NCI-H1048 (cell line): ENCODE measurements at places on chromosomes 4 and X.

GRCh38 chr4:39032218-39033085, at the start of gene TMEM156:
Gene TMEM156, minus strand, starts transcription at chr4:39032409. Its CDS starts 96 bp downstream, at chr4:39032313.
- no peak for DNase-seq

GRCh38 chr4:75180790-75181776, 248.2 kb downstream of the PARM1 start:
- DNase-seq, result no peak

GRCh38 chr4:143253166-143253565, 68.4 kb downstream of the USP38 start:
- DNase-seq, result no peak

DNA sequence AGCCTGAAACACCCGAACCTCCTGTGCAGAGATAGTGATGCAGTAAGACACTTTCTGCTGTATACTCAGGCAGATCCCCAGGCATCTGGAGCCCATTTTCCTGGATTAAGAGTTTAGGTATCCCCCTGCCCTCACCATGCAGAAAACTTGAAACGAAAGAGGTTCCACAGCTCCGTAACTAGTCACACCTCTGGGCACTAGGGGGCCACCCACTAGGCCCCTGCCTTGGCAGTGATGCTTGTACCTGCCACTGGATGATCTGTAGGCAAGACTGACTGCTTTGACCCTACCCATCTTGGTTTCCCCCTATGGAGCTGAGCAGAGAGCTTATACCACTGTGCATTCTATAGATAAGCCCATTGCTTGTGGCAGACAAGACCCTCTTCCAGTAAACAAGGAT, 940.6 kb downstream of the PCDH19 start:
- DNase-seq, result no peak

DNA sequence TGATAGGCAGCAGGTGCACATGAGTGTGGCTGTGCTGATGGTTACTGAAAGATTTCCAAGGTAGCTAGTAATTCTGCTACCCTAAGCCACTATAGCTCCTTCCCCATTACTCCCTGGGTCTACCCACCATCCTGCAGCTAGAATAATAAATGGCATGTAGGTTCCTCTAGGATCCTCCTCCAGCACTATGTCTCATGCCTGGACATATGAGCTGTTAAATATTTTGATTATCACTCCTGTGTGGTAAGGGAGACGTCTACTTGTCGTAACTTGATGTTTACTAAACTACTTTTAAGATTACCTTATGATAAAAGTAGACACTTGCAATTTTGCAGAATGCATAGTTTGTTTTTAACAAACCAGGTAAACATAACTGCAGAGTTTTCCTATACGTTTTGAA, 35.5 kb downstream of the TET2 start:
- no peak for DNase-seq

DNA sequence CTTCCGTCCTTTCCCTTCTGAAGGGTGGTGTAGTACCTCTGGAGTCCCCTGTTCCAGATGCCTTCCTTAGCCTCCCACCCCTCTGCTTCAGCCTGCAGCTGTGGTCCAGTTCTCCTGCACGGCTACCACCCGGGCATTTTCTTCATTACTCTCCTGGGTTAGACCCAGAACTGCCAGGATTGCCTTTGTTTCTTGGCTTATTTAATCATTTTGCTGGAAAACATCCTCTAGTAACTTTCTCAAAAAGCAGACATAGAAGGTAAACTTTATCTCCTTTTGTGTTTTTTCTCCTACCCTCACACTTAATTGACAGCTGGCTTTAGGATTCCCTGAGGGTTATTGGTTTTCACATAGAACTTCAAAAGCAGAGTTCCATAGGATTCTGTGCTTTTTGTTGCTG, 20.2 kb downstream of the ANAPC4 start:
- DNase-seq, result no peak

- no peak for DNase-seq
These were observed 76.2 kb upstream of the SCOC start for GRCh38 chr4:140297221-140297570.

- DNase-seq, result no peak
These were observed 4.6 kb downstream of the RTL9 start for GRCh38 chrX:110363244-110363643.

GRCh38 chr4:159110961-159111360, 8.1 kb downstream of the RAPGEF2 start:
- no peak for DNase-seq

GRCh38 chrX:13120017-13120416, 75.6 kb upstream of the FAM9C start:
- no peak for DNase-seq

DNA sequence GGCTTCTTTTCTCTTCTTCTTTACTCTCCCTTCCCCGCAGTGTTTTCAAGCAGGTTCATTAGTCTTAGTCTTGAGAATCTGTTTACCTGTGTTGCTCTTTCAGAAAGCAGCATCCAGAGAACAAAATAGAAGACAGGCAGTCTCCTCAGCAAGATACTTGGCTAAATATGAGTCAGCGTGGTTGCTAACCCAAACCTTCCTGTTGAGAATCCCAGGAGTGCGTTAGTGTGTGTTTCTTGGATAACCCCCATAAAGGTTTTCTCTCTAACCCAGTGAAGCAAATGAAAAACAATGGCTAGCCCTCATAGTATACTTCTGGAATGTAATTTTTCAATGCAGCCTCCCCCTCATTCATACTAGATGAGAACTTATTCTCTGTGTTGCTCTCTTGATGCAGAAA, 41.1 kb downstream of the BMPR1B start:
- no peak for DNase-seq

DNA sequence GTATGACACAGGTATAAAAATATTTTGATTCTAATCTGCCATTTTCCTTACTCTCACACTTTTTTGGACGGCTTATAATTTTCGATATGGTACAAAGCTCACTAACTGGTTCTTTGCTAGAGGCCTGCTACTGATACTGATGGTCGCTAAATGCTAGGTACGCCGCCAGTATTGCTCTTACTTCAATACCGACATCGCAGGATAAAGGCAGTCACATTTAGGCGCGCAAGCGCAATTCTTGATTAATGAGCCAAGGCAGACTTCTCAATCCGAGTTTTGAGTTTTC, 557 bp upstream of the USP38 start:
- DNase-seq, result no peak

DNA sequence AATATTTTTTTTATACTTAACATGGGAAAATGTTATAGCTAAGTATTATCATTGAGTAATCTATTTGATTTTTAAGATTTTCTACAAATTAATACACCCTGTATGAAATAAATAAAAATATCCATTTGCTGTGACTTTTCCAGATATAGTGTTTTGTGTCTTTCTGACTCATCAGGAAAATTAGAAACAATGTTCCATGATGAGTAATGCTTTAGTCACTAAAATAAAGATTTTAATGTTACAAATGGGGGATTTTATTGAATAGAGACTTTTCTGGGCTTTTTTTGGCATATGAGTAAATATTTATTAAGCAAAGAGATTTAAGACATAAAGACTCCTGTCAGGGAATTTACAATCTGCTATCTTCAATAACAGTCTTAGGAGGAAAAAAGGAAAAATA, 279.2 kb upstream of the NOCT start:
- no peak for DNase-seq

DNA sequence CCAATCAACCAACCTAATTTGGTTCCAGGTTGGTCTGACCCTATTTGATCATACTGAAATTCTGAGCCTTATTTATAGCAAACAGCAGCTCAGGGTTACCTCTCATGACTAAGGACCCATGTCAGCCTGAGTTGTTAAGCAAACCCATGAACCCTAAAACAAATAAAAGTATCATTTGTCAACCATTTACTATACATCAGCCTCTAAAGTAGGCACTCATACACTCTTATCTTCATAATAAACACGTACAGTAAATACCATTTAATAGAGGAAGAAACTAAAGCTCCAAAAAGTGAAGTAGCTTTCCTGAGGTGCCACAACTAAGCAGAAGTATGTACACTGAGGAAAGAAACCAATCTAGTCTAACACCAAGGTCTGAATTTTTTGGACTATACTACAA, 25.2 kb downstream of the MANBA start:
- no peak for DNase-seq

DNA sequence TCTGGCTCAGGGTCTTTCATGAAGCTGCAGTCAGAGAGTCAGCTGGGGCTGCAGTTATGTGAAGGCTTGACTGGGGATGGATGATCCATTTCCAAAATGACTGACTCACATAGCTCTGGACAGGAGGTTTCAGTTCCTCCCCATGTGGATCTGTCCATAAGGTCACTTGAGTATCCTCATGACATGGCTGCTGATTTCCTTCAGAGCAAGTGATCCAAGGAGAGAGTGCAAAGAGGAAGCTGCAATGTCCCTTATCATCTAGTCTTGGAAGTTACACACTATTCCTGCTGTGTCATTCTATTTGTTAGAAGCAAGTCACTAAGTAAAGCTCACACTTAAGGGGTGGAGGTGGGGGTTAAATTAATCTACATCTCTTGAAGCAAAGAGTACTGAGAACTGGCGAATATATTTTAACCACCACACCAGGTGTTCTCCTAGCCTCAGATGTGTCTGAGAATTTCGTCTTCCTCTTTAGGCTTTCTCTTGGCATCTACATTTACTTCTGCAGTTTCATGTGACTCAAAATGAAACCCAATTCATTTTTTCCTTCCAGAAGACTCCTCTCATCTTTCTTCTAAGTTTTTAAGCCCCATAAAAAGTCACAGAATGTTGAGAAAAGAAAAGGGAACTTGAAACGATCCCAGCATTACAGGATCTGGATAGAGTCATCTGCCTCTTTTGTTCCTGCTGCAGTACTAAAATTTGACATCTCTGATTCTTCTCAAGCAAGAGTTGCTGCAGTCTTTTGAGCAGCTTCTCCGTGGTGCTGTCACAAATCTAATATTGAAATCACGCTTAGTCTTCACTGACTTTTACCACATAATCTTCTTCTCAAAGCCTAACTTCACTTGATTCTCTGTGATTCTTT, 3.8 kb upstream of the GRPR start:
- no peak for DNase-seq

- no peak for DNase-seq
These were observed 102.6 kb downstream of the UNC5C start for GRCh38 chr4:95446173-95446572.

GRCh38 chrX:110131031-110131430, 128.1 kb downstream of the TMEM164 start:
- DNase-seq, result no peak

- DNase-seq, result no peak
These were observed 426.5 kb upstream of the PABPC4L start for GRCh38 chr4:134628066-134628465.

- no peak for DNase-seq
These were observed 55.9 kb downstream of the CRMP1 start for GRCh38 chr4:5836943-5837342.

DNA sequence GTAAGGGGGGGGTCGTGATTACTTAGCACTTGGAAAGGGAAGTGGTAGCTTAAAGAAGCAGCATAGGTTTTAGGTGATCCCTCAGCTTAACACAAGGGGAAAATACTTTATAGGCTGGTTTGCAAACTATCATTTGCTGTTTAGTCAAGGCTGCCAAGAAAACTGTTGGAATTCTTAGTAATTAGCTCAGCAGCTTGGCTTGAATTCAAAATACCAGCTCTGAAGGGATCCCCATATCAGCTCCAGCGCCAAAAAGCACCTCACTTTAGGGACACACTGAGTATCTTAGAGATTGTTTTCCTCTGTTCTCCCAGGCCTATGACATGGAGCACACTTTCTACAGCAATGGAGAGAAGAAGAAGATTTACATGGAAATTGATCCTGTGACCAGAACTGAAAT, 8.8 kb downstream of the TNMD start:
- DNase-seq, result no peak

- no peak for DNase-seq
These were observed 118.8 kb downstream of the FAM13A start for GRCh38 chr4:88938138-88938537.

- DNase-seq, result no peak
These were observed 131.3 kb downstream of the FAAH2 start for GRCh38 chrX:57417827-57418226.

DNA sequence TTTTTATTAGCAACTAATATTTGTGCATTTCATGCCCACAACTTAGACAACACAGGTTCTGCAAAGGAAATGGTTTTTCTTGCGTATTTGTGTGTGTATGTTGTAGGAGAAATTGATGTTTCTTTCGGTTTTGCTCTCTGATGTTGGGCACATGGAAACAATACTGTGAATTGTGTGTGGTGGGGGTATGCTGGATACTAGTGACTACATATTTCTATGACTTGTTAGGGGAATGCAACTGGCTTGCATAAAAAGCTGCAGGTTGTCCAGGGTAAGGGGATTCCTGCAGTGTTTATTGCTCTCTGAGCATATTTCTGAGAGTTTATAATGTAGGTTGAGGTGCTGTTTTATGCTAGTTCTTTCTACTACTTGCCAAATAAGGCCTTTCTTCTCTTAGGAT, 11.6 kb downstream of the DLG3 start:
- no peak for DNase-seq

DNA sequence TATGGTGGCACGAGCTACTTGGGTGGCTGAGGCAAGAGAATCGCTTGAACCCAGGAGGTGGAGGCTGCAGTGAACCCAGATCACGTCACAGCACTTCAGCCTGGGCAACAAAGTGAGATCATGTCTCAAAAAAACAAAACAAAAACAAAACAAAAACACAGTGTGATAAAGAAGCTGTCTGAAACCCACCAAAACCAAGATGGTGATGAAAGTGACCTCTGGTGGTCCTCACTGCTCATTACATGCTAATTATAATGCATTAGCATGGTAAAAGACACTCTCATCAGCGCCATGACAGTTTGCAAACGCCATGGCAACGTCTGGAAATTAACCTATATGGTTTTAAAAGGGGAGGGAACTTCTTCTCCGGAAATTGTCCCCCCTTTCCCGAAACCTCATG, 29.4 kb upstream of the OPHN1 start:
- DNase-seq, result no peak

- DNase-seq, result no peak
These were observed 103.7 kb downstream of the CRLF2 start for GRCh38 chrX:1108501-1109445.

GRCh38 chr4:185859111-185859510, 47.1 kb upstream of the SORBS2 start:
- DNase-seq, result no peak

DNA sequence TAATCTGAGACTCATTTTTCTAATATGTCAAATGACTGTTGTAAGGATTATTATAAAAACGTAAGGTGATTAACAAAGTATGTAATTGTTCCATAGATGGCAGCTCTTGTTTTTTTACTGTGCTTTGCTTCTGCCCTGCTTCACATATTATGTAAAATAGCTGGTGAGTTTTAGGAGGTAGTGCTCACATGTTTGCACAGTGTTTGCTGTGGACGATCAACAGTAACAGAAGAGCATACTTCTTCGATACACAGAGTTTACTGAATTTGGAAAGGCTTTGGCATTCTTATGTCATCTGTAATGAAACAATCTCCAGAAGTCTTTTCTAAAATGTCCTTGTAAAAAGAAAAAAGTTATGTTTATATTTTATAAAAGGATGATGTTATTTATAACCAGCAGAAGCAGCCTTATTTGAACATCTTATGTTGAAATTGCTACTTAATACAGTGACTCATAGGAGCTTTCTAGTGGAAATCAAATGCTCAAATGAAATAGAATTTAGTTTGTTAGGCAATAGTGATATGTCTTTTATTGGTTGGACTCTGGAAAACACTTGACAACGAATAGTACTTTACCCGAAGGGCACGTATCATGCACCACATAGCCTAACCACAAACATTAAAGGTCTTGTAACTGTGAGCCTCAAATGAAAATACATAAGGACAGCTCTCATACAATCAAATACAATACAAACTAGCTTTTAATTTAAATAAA, 1.9 kb upstream of the MTTP start:
- DNase-seq, result no peak
